ENCODE measurements at places on chromosomes 6 and 20.

GRCh38 chr6:112912416-112913101 lies 565.4 kb downstream of the RFPL4B start:
- no peak for DNase-seq

GRCh38 chr6:133644892-133645619 lies 243.9 kb upstream of the TCF21 start:
- no peak for DNase-seq

- no peak for DNase-seq
Measured at GRCh38 chr6:136771306-136771705, 21.0 kb downstream of the MAP3K5 start.

- no peak for DNase-seq
Measured at GRCh38 chr20:59676851-59677182, 72.5 kb downstream of the PHACTR3 start.

DNA sequence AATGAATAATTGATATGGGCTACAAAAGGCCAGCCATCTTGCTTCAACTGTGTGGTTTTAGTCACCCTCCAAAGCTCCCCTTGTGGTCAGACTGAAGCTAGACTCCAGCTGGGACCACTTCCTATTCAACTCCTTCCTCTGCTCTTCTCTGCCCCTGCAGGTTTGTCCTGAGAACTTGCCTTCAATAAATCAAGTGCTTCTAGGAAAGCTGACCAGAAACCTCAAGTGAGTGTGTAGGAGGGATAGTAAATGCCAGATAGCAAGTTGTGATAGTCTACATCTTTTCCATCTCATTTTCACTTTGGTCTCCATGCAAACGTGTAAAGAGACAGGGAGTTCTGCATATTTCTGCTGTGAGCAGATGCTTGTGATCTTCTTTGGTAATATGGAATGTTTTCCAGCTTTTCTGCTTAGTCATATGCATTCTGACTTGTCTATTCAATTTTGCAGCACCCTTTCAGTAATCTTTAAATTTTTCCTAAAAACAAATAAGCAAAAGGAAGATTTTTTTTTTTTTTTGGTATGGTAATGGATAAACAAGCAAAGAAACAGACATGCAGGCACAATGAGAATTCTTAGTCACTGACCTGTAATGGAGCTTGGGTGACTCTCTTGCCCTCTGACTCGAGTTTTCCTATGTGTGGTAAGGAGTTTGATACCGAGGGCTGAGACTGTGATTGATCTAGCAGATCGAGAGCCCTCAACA lies 201.3 kb upstream of the BTBD3 start:
- no peak for DNase-seq

DNA sequence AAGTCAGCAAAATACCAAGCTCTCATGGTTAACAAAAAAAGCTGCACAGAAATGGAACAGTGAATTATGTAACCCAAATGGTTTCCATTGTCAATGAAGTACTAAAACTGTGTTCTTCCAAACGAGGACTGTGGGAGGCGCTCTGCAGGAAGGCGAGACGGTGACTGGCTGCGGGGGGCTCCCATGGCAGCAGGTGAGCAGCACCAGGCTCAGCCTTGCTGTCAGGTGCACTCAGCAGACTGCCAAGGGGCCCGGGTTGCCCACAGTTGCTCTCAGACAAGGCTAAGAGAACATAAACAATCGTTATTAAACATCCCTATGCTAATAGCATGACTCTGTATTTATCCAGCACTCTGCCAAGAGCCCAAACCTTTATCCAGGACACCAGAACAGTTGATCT lies 630.3 kb upstream of the ARID1B start:
- DNase-seq = no peak

GRCh38 chr20:36808317-36809257 lies 35.0 kb upstream of the DSN1 start:
- peak; percentile 59 for DNase-seq

DNA sequence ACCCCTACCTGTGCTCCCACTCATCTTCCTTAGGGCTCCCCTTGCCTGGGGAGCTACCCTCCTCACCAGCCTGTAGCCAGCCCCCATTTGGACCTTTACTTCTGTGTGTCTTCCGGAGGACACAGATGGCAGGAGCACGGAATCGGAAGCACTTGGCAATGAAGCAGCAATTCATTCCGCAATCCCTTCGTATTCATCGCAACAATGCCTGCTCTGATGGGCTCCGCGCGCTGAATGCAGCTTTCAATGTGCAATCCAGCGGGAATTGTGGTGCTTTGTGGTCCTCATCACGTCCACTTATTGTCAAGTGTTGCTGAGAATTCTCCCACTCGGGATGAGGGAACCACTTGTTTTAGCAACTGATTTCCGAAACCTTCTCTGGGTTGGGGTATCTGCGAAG lies 336.0 kb downstream of the DHX35 start:
- DNase-seq = no peak

DNA sequence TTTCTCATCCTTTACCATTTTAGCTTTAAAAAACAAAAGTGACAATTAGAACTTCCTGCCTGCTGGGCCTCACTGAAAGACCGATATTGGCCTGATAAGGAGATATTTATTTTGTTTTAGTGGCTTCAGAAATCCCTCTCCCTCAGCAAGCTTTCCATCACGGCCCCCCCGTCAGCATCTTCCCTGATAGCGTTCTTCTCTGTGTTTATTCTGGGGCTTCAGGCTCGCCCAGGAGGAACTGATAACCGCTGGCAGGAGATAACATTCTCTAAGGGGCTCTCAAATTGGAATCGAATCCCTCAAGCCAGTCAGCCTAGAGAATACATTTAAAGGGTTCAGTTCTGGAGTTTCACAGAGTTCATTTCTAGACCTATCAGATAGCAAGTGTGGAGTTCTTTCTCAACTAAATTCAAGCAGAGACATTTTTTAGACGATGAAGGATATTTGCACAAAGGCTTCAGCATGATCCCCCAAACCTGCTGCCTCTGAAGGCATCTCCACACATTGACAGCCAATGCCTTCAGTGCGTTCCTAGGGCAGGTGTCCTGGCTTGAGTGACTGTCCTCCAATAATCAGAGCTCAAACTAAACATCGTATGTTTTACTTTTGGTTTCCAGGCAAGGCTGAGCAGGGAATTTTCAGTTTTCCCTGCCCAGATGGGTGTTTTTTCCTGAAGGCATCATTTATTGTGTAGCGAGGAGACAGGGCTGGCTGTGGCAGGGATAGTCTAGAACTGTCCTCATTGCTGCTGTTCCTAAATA lies 17.0 kb downstream of the PRDM1 start:
- no peak for DNase-seq

DNA sequence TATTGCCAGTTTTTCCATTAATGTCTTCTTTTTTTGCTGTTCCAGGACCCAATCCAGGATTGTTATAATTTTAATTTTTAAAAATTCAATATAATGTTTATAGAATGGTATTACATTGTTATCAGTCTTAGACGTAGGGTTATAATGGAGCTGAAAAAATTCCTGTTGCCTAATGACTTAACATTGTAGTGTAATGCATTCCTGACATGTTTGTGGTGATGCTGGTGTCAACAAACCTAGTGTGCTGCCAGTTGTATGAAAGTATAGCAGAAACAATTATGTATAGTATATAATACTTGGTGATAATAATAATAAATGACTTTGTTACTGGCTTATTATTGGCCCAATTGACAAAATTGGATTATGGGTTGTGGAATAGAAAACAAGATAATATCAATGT lies 30.4 kb downstream of the KIZ start:
- DNase-seq = no peak

DNA sequence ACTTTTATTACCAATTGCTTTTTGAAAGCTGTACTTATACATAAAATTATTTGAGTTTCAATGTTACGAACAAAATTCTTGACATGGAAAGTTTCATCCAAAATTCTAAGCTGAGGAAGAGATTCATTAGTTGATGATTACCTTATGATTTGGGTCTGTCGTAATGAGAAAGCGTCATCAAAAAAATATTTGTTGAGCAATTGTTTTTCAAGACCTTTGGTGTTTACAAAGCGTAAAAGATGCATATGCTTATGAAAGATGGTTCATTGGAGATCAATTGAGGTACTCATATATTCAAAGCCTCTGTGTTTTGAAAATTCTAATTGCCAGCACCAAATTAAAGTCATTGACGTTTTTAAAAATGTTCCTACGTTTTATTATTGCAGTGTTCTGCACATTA lies 110.5 kb upstream of the DOK5 start:
- DNase-seq = no peak

DNA sequence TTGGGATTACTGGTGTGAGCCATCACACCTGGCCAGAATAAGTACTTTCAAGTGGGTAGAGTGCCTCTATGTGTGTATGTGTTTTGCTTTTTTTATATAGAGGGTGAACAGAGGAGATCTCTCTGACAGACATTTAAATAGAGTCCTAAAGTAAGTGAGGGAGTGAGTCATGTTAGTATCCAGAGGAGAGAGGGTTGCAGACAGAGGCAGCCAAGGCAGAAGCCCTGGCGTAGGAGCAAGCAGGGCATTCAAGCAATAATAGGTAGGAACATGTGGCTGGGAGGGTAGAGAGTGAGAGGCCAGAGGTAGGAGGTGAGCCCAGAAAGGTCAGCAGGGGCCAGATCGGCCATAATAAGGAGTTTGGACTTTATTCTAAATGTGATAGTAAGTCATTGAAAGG lies 48.9 kb downstream of the PHF20 start:
- no peak for DNase-seq

GRCh38 chr6:128513878-128514277 lies 6.5 kb downstream of the PTPRK start:
- DNase-seq = no peak

DNA sequence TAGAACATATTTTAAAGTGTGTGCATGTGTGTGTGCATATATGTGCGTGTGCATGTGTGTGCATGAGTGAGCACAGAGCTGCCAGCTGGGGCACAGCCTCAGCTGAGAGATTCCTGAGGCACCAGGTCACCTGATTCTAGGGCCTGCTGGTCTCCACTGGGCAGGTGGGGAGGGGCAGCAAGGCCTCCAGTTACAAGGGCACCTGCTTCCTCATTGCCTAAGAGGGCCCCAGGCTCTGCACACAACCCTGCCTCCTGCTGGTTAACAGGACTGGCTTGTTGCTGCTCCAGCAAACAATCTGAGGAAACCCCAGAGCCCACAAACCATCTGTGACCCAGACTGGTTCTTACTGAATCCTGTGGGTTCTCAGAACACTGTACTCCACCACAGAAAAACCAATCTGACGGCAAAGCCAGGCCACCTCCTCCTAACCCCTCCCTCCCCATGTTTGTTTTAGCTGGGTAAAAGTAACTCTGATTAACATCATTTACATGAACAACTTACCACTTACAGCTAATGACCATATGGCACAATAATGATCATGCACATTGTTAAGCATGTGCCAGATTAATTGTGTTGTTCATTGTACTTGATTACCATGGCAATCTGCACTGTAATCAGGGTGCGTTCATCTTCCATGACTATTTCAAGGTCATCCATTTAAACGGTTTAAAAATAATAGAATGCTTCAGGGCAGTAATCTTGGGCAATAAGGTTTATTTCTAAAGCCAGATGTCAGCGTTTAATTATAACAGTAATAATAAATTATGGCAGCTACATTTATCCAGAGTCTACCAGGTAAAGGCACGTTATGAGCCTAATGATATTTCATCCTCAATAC lies 23.1 kb upstream of the UBE2J1 start:
- peak; percentile 35 for DNase-seq

DNA sequence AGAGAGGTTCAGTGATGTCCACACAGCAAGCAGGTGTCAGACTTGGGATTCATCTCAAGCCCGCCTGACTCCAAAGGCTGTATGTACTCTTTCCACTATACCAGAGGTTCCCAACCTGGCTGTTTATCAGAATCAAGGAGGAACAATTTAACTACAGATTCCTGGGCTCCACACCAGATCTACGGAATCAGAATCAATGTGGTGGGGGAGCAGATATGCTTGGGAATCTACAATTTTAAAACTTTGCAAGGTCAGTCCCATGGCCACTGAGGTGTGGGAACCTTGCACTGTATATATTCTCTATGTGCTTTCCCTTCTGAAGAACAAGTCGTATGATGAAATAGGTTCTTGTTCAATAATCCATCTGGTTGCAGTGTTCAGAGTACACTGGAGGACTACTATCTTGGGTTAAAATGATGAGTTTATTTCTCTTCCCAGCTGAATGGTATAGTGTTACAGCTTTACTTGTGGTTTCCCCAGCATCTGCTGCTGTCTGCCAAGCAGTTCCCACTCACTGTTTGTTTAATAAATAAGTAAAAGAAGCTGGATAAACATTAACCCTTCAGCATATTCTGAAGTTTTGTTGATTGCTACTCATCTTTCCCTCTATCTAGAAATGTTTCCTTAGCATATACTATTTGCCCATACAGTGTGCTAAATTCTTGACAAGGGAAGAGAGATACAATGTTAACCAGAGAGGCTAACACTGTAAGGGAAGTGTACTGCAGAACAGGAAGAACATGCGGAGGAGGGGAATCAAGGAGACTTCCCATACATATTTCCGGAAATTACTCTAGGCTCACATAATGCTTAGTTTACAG lies 9.9 kb downstream of the TTI1 start:
- no peak for DNase-seq

GRCh38 chr6:101760843-101761621 lies 367.5 kb downstream of the GRIK2 start:
- DNase-seq = no peak

GRCh38 chr20:24873025-24873620 lies 75.9 kb upstream of the CST7 start:
- DNase-seq = no peak

- DNase-seq = no peak
Measured at GRCh38 chr6:47042275-47042791, at the start of gene ADGRF1. TSS of gene ADGRF1 (minus strand) at chr6:47042332. CDS start at chr6:47029061, 13,271 bp downstream.

GRCh38 chr20:49323622-49324238 lies 45.9 kb upstream of the ZNFX1 start:
- DNase-seq = no peak

- no peak for DNase-seq
Measured at GRCh38 chr20:46990596-46991104, 96.0 kb downstream of the EYA2 start.

DNA sequence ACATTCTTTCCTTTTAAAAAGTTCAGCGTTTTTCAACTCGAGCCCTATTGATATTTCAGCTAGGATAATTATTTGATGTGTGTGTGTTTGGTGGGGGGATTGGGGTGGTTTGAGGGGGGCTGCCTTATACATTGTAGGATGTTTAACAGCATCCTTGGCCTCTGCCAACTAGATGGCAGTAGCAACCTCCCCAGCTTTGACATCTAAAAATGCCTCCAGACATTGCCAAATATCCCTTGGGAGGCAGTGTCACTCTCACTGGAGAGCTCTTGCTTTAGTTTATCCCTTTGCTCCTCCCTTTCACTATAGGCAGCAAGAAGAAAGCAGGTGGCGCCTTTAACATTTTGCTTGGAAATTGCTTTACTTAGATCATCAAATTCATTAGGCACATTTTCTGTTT lies 14.6 kb upstream of the TP53TG5 start:
- no peak for DNase-seq

GRCh38 chr6:113082745-113083144 lies 735.6 kb downstream of the RFPL4B start:
- no peak for DNase-seq

GRCh38 chr6:41443616-41444525 lies 102.3 kb upstream of the FOXP4 start:
- no peak for DNase-seq

DNA sequence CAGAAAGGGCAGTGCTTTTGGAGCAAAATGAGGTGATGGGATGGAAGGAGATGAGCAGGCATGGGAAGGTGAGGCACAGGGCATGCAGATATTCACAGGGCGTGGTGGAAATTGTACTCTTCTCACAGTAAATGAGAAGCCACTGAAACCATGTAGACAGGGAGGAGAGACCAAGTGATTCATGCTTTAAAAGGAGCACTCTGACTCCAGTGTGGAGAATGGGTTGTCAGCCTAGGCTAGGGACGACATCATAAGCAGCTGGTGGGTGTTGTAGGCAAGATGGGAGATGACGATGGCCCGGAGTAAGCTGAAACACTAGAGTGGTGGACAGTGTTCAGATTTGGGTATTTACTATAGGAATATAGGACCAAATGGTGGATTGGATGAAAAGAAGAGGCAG lies 18.4 kb downstream of the PDE7B start:
- no peak for DNase-seq
